ENCODE measurements at places on chromosomes 1 and 21.

DNA sequence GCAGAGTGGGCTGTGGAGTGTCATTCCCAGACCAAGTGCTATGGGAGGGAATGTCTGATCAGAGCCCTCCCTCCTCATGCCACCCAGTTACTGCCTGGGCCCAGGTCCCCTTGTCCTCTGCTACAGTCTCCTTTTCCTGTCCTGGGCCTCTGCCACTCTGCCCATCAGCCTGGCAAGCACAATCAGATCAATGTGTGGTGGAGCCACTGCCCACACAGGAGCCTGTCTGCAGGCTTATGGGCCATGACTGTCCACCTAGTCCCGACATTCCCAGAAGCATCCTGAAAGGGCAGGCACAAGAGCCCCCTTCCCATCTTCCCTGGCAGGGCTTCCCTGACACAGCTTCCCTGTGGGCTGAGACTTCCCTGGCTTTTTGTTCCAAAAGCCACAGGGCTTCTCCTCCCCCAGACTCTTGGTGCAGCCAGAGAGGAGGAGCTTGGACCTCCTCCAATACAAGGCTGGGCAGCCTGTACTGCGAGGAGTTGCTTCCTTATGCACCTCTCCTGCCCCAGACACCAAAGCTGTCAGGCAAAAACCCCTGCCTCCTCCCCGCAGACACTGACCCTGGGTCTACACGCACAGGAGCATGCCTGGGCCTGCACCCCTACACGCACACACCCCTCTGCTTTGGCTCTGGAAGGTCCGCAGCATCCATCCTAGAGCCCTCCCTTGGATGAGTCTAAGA lies 29.2 kb upstream of the CNTN2 start:
- no peak for DNase-seq

DNA sequence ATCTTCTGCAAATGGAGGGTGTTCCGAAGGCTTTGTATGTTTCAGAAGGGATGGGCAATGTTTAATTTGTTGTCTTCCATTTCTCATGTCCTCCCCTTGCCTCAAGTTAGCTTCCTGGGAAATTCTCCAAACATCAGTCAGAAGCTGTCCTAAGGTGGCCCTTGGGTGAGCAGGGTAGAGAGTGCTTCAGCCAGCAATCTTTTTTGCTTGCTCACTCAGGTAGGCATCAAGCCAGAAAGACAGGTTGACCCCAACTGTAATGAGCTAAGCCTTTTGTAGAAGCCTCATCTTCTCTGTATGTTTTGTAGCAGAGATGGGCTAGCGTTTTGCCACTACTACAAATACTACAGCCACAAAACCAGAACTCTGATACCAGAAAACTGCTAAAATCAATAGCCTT lies 321.5 kb upstream of the FAM78B start:
- no peak for DNase-seq

GRCh38 chr1:30143517-30143916 lies 579.9 kb downstream of the MATN1 start:
- no peak for DNase-seq

DNA sequence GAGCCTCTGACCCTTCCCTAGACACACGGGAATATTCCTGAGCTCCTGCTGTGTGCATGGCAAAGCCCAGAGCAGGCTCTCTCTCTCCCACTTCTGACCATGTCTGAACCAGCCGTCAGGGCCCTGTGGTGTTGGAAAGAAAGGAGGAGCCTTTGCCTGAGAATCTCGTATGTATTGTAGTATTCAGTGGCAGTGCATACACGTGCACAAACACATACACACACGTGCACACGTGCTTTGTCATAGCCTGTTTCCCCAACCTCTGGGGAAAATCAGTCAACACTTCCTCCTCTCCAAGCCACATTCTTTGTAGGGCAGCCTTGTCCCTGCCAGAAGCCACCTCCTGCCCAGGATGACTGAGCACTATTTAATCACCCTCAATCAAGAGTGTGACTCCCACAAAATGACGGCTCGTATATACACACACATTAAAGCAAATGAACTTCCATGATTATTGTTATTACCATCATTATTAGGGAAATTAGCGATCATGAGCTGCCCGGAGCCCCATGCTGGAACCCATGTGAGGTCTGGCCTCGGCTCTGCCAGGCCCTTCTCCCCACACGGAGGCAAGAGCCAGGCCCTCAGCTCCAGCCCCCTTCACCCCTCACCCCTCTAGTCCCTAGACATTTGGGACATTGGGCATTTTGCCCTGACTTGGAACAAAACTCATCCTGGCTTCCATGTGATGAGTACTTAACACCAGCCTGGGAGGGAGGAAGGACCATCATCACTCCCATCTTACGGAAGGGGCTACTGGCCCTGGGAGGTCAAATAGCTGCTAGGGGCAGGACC lies 331.9 kb downstream of the NPHP4 start:
- DNase-seq, result no peak

GRCh38 chr1:80531182-80531581 lies 1269.6 kb upstream of the ADGRL2 start:
- DNase-seq, result no peak

DNA sequence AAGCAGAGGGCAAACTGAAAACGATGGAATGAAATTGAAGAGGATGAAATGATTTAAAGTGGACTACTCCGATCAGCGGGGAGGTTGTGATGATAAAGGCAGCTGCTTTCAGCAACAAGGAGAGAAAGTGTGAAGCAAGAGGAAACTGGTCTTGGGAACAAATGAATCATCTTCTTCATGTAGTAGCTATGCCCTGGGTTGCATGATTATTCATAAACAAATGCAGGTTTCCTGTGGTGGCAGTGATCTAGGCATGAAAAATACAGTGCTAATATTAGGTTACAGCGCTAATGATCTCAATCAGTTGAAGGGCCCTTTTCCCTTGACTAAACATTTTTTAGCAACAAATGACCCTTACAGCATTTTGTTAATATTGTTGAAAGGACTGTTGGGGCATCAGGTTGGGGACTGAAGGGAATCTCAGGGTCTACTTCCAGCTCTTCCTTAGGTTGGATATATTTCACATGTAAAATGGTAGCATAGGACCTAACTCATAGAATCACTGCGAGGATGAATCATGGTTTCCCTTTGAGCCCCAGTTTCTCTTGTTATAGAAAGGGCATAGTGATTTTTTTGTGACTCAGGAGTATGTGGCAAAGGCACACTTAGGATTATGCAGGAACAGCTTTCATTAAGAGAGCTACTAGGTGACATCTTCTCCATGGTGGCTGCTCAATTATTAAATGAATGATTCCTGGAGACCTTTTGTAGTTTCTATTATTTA lies 1.9 kb upstream of the ZFYVE9 start:
- DNase-seq, result no peak

DNA sequence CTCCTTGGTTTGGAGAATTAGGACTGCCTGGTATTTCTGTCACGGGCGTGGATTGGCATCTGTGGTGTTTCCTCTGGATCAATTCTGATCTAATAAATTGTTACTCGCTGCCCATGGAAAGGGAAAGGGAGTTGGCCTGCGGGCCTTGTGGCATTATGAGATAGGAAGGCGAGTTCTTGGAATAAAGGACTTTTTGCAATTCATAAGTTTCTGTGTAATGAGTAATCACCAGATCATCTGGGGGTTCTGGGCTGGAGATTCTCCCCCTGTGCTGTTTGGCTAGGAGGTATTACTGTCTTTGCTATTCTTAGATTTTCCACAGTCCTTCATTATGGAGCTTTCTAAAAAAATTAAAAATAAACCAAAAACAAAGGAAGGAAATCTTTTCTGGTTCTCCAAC lies 315.9 kb downstream of the CAMTA1 start:
- no peak for DNase-seq

GRCh38 chr1:110605901-110606656 lies at the start of gene KCNA2:
Gene KCNA2 (minus strand): TSS chr1:110606358. CDS start chr1:110604782, 1,576 bp downstream.
- DNase-seq, result no peak

GRCh38 chr1:181383695-181384094 lies 99.6 kb upstream of the CACNA1E start:
- DNase-seq, result no peak

- DNase-seq, result no peak
These were observed 14.4 kb downstream of the PCP4 start for GRCh38 chr21:39881661-39882060.

GRCh38 chr1:8276173-8276914 lies 41.6 kb upstream of the SLC45A1 start:
- no peak for DNase-seq

Measured in Peyer's patch (tissue), 4 donors.